ENCODE measurements at places on chromosomes 6 and 20.

DNA sequence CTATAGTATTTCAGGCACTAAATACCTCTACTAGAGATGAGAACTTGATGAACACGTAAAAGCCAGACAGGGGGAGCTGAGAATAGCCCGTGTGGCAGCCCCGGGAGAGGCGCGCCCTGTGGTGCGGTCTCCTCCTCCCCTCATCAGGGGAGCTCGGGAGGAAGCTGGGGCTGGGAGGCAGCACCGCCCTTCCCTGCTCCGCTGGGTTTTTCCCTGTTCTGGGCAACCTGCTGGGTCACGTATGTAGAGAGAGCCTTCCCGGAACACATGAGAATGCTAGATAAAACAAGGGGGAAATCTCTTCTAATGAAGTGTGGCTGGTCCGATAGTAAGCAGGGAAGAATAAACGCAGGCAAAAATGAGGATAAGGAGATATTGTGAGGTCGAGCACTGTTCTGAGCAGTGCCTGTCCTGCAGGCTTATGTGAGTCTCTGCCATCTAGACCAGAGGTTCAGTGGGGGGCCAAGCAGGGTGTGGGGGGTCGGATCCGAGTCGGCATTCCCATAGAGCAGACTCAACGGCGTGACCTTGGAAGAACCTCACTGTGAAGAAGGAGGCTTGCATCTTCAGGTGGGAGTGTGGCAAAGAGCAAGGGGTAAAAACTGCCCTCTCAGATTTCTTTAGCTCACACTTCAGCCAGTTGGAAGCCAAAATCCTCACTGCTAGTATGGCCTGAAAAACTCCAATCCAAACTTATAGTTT, 13.4 kb upstream of the RPS6KA2 start:
- DNase-seq: no peak

DNA sequence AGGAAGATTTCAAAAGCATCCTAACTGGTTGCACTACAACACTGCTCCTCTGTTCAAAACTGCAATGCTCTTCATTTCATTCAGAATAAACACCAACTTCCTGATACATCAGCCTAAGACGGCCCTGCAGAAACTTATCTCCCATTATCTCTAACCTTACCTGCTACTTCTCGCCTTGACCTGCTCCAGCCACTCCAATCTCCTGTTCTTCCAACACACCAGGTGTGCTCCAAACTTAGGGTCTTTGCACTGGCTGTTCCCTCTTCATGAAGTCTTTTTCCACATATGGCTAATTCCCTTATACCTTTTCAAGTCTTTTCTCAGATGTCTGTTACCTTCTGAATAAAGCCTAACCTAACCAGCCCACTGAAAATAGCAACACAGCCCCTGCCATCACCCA, 32.1 kb downstream of the PHIP start:
- no peak for DNase-seq

DNA sequence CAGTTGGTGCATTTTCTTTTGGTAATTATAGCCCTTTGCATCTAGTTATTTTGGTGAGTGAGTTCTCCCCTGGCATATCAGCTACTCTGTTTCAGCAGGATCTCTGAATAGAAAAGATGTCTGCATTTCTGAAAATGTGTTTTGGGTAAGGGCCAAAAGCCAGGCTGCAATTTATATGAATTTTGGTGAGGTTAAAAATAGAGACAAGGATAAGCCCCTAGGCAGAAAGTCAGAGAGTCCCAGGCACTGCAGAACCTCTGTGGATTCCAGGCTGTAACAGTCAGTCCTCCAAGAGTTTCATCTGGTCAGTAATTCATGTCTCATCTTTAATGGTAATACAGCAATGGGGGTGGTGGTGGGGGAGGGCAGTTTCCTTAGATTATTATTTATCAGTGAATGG, 53.0 kb downstream of the HDGFL1 start:
- DNase-seq: no peak

- DNase-seq: no peak
Observed at GRCh38 chr20:35514371-35514932, 15.0 kb downstream of the C20orf173 start.

DNA sequence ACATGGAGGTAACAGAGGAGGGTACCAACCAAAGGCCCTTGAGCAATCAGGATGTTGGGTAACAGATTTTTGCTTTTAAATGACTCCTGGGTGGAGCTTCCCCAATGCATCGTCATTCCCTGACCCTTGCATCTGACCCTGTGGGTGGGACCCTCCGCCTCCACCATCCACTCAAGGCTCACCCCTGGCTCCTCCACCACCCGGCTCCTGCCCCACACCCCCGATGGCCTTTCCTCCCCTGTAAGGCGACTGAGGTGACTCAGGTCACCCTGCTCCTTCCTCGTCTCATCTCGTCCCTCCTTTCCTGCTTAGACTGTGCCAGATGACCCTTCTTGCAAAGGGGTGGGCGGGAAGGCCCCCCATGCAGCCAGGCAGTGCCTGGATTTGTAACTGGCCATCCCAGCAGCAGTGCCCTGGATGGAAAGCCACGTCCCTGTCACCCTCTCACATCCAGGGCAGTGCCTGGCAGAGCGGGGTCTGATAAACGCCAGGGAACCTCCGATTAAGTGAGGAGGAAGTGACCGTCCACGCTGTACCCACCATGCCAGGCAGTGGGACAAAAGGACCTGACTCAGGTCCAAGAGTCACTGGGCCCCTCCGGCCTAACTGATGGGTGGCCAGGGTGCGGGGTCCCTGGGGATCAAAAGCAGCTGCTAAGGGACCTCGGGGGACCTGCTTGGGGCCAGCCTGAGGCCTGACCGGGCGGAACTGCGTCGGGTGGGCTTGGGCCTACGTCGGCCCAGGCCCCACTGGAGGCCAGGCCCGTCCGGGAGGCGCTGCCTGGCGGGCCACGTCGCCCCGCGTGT, 624 bp upstream of the NPEPL1 start:
- DNase-seq: no peak

DNA sequence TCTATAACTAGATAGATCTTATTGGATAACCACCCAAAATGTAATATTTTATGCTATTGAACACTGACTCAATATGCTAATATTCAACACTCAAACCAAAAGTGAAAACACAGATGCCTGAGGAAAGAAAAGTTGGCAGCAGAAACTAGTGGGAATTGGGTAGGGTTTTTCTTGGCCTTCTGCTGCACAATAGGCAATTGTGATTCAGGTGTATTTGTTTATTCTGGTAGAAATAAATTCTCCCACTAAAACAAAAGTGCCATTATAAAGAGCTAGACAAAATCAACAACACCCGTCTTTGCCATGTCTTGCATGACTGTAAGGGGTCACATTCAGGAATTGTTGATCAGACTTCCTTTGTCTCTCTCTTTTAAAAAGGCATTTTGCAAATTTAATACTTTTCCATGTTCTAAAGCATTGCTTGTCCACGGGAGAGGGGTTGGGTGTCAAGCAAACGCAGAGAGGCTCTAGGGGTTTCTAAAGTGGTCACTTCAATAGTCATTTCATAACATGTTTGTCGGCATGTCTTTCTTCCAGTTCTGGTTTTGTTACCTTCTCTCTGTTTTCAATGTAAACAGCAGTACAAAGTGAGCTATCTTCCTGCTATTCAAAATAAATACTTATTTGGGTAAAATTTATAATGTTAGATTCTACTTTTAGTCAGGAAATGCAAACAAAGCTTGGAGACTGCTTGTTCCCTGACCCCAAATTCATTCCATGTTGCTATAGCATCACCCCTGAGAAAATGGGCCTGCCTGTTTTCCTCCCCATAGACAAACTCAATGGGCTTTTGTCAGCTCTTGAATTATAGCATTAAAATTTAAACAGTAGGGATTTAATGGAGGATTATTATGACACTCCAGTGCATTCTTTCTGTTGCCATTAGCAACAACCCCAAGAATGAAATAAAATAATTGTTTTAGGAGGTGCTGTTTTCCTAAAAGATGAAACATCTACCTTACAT, 217.0 kb upstream of the CCN2 start:
- DNase-seq: no peak

DNA sequence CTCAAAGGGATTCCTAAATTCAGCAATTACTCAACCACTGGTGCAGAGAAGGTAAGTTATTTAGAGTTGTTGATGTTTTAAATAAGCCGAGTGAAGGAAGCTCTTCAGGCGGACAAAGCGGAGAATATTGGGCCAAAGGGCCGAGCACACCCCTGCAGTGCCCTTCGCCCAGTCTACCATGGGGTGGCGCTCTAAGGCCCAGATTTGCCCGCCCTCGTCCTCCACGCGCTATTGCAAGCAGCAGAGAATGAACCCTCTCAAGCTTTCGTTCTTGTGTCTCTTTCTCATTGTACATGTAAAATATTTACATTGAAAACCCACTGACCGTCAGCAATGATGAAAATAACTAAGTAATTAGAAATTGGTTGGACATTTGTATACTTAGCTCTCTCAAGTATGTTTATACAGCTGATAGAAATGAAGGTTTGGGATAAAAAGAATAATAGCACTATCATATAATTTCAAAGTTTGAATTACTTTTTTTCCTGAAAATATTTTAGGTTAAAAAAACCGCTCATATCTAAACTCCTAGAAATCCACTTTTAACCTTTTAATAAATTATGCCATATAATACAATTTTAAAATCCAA, 195.0 kb upstream of the CEP162 start:
- DNase-seq: peak; percentile 1

DNA sequence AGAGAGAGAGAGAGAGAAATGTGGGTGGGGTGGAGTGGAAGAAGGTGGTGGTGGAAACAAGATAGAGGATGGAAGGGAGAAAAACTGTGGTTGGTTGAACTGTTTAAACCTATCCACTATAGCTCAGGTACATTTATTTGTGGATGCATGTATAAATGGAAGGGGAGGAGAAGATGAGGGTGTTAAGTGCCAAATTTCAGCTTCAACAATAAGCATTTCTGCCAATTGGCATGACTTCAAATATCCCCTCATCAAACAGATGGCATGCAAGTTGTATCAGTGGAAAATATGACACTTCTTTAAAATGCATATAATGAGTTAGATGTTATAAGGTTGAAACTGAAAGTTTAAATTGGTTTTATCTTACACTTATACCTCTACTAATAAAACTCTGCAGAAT, 216.1 kb downstream of the LMBRD1 start:
- peak; percentile 93 for DNase-seq

- DNase-seq: no peak
Observed at GRCh38 chr6:81708113-81708699, 44.3 kb downstream of the TENT5A start.

DNA sequence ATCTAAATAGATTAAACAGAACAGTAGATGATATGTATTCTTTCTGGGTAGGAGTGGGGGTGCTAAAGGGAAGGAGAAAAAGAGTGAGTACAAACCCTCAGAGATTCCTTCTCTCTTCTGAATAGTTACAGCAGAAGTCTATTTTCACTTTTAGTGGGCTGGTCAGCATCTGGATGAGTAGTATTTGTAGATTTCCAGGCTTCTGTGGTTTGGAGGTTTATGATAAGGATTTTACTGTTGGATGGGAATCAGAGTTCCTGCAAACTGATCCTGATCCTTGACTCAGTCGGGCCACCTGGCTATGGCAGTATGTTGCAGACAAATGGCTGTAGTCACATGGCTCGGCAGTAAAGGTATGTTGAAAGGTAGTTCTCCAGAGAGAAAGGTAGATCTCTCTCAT, 84.3 kb upstream of the IFNGR1 start:
- DNase-seq: no peak

- no peak for DNase-seq
Observed at GRCh38 chr6:161598896-161599295, 325.0 kb upstream of the AGPAT4 start.

DNA sequence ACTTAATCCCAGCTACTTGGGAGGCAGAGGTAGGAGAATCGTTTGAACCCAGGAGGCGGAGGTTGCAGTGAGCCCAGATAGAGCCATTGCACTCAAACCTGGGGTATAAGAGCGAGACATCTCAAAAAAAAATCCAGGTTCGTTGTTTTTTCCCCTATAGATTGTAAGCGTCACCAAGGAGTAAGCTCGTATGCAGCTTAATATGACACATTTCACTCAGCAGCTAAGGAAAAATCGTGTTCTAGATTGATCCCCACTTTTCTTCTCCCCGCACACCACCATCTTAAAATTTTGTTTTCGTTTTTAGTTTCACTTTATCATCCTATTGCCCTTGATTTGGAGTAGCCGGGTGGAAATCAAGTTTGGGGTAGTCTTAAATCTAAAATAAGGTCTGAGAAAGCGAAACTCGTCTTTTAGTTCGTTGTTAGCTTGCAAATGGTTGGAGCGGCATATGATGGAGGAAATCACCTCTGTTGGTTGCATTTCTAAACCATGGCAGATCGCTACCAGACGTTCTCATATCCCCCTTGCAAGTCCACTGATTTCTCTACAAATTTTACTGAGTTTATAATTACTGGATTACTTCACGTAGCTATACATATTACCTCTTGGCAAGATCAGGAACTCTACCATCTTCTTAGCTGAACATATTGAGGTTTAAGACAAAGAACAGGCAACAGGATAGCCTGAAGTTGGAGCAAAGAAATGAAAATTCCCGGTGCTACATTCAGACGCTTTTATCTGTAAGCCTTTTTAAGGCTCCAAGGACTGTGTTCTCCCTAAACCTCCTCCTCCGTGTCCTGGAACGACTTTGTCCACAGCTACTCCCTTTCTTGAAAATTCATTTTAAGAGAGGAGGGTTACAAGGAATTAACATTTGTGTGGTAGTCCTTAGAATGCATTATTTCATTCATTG, 91.1 kb upstream of the BTN3A2 start:
- no peak for DNase-seq

GRCh38 chr6:134821397-134821796, 128.5 kb downstream of the ALDH8A1 start:
- no peak for DNase-seq

DNA sequence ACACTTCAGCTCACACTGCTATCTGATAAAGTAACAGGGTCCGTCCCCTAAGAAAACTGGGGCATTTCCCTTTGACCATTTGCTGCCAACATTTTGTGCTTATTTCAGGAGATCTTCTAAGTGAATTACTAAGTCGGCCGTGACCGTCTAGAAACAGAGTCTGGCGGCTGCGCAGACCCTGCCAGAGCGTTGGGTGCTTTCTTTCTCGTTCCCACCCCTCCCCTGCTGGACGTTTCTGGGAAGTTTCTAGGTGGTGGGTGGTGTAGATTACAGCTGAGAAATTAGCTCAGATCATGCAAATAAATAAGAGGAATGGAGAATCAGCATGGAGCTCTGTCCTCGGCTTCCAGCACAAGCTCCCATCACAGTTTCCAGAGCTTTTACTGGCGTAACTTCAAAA, 128.1 kb downstream of the MYLK4 start:
- DNase-seq: no peak

DNA sequence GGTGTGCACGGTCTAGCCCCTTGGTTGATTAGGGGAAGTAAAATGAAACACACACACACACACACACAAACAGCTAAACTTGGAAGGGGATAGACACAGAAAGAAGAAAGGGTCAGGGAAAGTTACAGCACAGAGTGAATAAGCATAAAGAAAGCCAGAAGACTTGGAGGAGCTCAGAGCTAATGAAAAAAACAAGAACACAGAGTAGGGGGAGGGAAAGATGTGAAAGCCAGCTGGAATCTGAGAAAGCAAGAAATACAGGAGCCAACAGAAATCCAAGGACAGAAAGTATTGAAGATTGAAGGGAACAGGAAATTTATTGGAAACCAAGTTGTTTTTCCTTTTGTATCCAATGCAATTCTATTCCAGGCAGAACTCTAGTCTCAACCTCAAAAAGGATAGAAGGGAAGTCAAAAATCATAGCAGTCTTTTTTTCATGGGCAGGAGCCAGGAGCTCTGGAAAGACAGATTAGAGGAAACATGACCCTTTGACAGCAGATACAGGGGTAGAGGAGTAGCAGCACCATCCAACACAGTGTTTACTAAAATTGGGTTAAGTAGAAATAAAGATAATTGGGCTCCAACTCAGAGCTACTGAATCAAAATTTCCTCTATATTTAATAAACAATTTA, 10.1 kb downstream of the HMGCLL1 start:
- DNase-seq: no peak

All from NCI-H1694 (cell line).